ENCODE measurements at places on chromosomes 7 and 10. TPM values are rescaled to one million over a fixed set of nuclear protein-coding genes. Genes with fewer than 3 reads are reported as not detected.

The LOXL4 gene
- total RNA-seq, result not detected

The TFPI2 gene
- total RNA-seq, result not detected

The SLIT1 gene
- total RNA-seq, result 0.11 TPM

The CCDC136 gene
- total RNA-seq, result 16.0 TPM

The TAS2R41 gene
- total RNA-seq, result 0.55 TPM

The WDR91 gene
- 38.9 TPM for total RNA-seq

The PLXDC2 gene
- 0.31 TPM for total RNA-seq

The PHYHIPL gene
- not detected for total RNA-seq

The CYP3A7 gene
- not detected for total RNA-seq

The SCIN gene
- 0.41 TPM for total RNA-seq

The AKR1C2 gene
- total RNA-seq, result not detected

The IMPDH1 gene
- total RNA-seq, result 45.0 TPM

The WEE2 gene
- total RNA-seq, result not detected
